ENCODE measurements at places on chromosomes 11 and 22.
A peak's percentile ranks its signal among the peaks of the same experiment; 100 is the strongest.

- no peak for DNase-seq
These were observed 15.5 kb upstream of the SHANK2 start for GRCh38 chr11:71267807-71268421.

DNA sequence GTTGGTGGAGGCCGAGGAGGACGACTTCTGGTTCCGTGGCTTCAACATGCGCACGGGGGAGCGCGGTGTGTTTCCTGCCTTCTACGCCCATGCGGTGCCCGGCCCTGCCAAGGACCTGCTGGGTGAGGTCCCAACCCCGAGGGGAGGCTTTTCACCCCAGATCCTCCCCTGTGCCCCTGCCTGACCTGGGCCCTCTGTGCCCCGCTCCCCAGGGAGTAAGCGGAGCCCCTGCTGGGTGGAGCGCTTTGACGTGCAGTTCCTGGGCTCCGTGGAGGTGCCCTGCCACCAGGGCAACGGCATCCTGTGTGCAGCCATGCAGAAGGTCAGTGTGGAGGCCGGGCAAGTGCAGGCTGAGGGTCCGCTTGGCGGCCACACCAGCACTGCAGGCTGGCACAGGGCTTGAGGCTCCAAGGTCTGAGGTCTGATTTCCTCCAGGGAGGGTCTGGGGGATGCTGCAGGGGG is 5.1 kb downstream of the MAPK8IP2 start:
- no peak for DNase-seq

- DNase-seq, result no peak
These were observed 8.8 kb downstream of the ZW10 start for GRCh38 chr11:113764527-113765219.

- DNase-seq, result peak; percentile 34
These were observed 408 bp downstream of the PPP2R5B start for GRCh38 chr11:64924910-64925284.

GRCh38 chr11:61994981-61995380 is 27.5 kb upstream of the FTH1 start:
- DNase-seq, result no peak

DNA sequence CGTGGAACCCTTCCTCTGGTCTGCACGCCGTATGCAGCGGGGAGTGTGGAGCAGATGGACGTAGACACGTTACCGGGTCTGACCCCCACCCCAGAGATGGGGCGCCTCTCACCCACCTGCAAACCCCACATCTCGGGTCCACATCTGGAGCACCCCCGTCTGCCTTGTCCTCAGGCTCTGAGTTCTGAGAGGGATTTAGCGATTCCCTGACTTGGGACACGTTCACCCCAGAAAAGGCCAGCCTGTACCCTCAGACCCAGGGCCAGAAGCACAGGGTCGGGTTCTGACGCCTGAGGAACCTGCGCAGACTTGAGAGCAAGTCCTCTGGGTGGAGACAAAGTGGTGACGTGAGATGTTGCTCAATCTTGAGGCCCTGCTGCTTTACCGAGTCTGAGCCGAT is 1138.5 kb downstream of the BRD1 start:
- no peak for DNase-seq

- DNase-seq, result no peak
These were observed 10.6 kb upstream of the SORL1 start for GRCh38 chr11:121441521-121441920.

- no peak for DNase-seq
These were observed 8.5 kb downstream of the A4GALT start for GRCh38 chr22:42711895-42712837.

- DNase-seq, result no peak
These were observed 49.0 kb upstream of the CYP2D6 start for GRCh38 chr22:42179616-42180015.

DNA sequence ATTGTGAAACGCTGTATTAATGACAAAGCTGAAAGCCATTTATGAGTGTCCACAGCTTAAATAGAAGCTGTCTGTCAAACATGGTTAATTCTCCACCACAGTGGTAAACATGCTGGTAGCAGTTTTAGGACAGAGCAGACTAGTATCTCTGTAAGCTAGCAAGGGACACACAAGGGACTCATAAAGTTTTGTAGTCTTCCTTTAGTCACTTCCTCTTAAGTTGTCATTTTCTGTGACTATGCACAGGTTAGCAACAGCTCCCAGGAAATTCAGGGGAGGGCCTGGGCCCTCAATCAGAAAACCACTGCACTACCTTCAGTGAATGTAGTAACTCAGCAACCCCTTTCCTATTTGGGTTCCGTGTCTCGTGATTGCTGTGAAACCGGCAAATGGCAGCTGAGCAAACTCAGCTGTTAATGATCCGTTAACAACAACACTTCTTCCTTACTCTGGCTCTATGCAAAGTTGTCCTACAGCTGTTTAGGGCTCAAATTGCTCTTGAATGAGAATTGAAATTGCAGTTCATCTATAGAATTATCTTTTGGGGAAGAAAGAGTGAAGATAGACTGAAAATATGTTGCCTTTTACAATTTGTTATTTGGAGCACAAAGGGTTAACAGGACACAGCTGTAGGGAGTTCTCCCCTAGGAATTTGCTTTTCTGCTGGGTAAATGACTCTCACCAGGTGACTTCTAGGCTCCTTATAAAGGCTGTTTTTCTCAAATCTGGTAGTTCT is at the start of gene MMP26:
Gene MMP26, plus strand, starts transcription at position 731 of the 736 bp plus-strand sequence.
- DNase-seq, result no peak

GRCh38 chr11:126608658-126609057 is 253.2 kb downstream of the ST3GAL4 start:
- DNase-seq, result no peak

GRCh38 chr11:75925785-75926164 is 110.8 kb downstream of the UVRAG start:
- DNase-seq, result no peak

DNA sequence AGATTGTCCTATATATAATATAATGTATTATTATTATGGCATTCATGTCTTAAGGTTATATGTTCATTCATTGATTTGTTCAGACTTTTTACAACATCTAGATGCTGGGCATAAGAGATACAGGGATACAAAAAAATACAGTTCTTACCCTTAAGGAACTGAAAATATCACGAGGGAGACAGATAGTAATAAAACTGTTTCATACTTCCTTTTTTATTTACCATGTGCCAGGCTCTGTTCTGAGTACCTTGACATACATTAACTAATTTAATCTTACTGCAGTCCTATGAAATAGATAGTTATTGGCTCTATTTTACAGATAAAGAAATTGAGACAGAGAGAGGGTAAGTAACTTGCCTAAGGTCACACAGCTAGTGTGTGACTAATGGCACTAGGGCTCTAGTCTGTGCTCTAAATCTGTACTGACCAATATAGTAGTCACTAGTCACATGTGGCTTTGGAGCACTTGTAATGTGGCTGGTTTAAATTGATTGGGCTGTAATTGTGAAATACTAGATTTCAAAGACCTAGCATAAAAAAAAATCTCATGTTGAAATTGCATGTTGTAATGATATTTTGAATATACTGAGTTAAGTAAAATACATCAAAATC is 21.3 kb downstream of the TRIM44 start:
- no peak for DNase-seq

DNA sequence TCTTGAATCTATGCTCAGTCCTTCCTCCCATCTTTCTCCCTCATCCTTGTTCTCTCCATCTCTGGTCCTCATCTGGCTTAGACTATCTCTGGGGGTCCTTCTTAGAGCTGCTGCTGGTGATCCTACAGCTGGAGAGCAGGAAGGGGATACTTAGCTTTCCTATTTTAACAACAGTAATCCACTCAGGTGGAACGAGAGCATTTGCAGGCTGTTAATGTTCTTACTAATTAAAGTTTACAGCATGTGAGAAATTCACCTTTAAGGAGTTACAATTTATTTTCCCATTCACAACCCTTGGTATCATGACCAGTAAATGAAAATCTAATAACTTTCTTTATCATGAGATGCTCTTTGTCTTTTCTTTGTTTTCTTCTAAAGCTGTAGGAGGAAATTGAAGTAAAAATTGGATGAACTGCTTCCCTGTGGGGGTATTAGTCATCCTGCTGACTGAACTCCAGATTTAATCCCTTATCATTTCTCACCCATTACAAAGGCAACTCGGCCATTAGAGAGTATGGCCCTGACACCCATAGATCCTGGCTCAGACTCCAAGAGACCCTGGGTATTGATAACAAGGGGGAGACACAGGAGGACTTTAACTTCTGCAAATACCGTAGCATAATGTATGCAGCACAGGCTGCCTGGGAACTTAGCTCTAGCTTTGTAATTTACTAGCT is 37.6 kb upstream of the MTNR1B start:
- DNase-seq, result no peak

GRCh38 chr11:34613552-34614056 is 7.3 kb upstream of the EHF start:
- no peak for DNase-seq

DNA sequence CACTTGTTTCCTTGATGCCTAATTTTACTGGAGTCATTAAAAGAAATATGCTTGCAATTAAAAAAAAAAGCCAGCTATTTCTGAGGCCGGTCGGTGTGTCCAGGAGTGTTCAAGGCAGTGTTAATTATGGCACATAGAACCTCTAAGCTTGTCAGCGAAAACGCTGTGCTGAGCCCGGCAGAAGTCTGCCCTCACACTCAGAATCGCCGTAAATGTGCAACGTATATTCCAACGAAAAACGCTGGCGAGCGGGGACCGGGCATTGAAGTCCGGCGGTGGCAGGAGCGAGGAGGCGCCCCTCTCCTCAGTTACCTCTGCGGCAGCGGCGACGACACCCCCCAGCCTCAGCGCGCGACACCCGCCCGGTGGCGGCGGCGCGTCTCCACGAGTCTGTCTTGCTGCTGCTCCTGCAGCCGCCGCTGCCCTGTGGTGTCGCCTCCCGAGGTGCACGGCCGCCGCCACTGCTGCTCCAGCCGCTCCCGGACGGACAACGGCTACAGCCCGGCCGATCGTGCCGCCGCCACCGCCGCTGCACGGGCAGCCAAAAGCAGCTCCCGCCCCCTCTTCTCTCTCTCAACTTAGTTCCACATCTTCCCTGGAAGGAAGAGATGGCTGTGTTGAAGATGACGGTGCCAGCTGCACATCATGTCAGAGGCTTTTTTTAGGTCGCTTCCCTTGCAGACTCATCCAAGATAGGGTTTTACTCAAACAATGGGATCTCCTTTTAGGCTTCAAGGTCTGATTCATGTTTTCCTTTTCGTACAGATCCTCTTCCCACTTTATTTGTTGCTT is 56.0 kb downstream of the JAM3 start:
- peak; percentile 61 for DNase-seq

GRCh38 chr11:117551761-117552343 is 224.2 kb downstream of the CEP164 start:
- no peak for DNase-seq

GRCh38 chr11:128904656-128905344 is 13.6 kb downstream of the KCNJ5 start:
- DNase-seq, result peak; percentile 38

GRCh38 chr11:116403794-116404461 is 368.9 kb downstream of the BUD13 start:
- DNase-seq, result no peak

DNA sequence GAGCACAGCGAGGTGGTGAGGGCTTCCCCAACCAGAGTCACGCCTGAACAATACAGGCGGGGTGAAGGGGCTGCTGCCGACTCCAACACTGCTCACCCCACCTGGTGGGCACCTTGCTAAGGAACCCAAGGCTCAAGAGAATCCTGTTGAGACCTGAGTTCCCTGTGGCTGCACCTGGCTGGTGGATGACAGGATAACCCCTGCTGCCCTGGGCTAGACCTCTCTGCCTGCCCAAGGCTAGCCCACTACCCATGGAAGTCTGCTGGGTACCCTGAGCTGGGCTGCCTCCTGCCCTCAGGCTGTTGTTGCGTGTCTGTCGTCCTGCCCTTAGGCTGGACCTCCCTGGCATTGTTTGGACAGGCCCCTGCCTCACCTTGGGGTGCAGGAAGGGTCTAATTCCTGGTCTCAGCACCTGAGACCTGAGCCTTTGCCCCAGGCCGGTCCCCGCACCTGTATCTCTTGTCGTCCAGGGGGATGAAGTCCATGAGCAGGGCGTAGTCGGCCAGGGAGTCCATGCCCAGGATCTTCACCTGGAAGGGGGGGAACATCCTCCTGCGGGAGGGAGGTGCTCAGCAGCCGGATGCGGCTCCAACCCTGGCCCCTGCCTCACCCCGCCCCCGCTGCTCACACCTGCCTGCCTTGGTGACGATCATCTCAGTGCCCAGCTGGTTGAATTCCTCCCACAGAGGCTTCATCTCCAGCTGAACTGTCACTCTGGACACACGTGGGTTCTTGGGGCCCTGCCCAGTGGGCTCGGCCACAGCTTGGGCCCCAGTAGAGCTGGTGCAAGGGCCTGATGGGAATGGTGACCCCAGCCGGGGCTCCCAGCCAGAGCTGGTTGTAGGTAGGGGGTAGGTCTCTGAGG is 4.9 kb upstream of the NUDT8 start:
- DNase-seq, result peak; percentile 8

- DNase-seq, result no peak
These were observed 9.6 kb upstream of the CABP2 start for GRCh38 chr11:67532889-67533288.

GRCh38 chr11:2929950-2930703 is 907 bp upstream of the PHLDA2 start:
- peak; percentile 84 for DNase-seq

GRCh38 chr11:75626889-75627529 is 41.8 kb downstream of the MAP6 start:
- DNase-seq, result no peak

DNA sequence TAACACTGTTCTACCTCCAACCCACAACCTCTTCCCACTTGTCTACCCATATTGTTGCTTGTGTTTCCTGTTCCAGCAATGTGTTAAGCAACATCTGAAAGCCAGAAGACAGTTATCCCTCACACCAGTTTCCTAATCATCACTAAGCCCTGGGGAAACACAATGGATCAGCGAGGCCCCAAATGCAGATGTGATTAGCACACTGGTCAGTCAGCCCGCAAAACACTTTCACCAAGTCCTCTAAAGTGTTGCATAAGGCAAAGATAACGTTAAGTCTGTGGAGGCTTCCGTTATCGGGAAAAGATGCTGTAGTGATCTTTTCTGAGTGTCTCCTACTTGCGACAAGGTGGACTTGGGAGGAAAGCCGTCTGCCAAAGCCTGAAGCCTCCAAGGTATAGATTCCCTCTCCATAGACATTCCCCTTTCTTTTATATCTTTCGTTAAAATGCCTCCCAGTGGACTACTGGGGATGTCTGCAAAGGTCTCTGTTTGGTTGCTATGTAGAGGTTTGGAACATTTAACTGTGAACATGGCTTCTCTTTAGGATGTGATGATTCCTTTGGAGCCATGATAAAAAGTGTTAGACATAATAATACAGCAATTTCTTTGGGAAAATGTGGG is at the start of gene MS4A3:
Gene MS4A3, plus strand, starts transcription at position 317 of the 621 bp plus-strand sequence. CDS start 4,496 bp downstream, outside the sequence.
- no peak for DNase-seq

DNA sequence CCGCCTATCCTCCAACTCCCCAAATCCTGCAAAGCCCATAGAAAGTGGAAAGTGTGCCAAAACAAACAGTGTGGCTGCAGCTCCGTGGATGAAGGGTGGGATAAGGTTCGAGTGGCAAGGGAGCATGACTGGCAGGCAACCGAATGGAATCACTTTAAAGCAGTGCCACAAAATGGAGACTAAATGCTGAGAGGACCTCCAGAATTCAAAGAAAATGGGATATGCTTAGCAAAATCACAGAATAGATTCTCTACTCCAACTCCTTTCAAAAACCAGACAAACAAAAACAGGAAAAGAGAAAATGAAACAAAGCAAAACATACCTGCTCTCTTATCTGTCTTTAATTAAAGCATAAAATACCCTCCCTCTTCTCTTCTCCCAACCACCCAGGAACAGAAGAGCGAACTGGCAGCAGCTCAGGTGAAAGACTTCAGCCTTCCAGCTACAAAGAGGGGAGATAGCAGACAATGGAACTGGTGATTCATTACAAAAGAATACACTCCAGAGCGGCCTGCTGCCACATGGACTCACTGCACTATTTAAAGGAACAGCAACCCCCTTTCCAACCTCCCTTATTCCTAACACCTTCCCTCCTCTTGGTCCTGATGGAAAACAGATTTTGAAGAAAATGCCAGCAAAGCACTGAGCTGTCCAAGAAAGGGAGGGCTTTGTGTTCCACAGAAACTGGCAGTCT is 118.5 kb downstream of the APOL5 start:
- DNase-seq, result peak; percentile 80

All from hepatocyte (in vitro differentiated cells).